ENCODE measurements at places on chromosomes 4 and X.

DNA sequence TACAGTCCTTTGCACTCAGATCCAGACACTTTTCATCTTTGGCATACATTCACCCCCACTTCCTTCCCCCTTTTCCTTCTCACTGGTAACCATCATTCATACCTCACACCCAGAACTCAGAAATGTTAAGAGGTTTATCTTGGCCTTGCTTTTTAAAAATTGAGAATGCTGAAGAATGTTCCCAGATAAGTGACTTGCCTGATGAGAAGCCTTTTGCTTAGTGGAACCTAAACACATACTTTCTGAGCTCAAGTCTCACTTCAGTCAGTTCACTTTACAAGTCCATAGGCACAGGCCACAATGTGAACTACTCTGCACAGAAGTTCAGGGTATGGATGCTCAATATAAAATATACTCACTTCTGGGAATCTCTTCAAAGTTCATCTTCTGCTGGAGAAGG lies 129.4 kb downstream of the GRIA3 start:
- no peak for DNase-seq

DNA sequence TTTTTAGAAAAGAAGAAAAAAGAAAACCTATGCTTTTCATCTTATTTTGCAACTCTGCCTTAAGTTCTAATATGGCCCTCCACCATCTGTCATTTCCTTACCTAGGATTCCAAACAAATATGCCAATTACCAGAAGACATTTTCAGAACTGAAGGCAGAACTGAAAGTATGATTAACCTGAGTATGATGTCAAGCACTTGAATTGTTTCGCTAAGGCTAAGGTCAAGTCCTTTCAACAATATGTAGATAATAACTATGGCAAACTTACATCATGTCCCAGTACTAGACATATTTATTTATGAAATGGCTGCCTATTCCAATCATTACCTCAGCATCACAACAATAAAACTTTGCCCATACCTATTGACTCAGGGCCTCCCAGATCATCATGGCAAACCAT lies 91.0 kb downstream of the OR13H1 start:
- no peak for DNase-seq

GRCh38 chr4:52939739-52940138 lies 77.6 kb downstream of the RASL11B start:
- DNase-seq: no peak

- DNase-seq: no peak
Observed at GRCh38 chr4:80101071-80101791, 28.2 kb upstream of the ANTXR2 start.

- no peak for DNase-seq
Observed at GRCh38 chr4:169940460-169940859, 85.7 kb downstream of the MFAP3L start.
